Left ventricle myocardium superior (tissue), 1 donor: ENCODE measurements at places on chromosomes 1 and 21. TPM values are rescaled to one million over a fixed set of nuclear protein-coding genes. Genes with fewer than 3 reads are reported as not detected.
A peak's percentile ranks its signal among the peaks of the same experiment; 100 is the strongest.

The VTCN1 gene
- not detected for total RNA-seq

The TBX19 gene
- 0.55 TPM for total RNA-seq

The PADI4 gene
- total RNA-seq, result 0.67 TPM

The ARL8A gene
- total RNA-seq, result 65.1 TPM

The RALGPS2 gene
- total RNA-seq, result 13.7 TPM

The ARHGEF16 gene
- total RNA-seq, result 1.7 TPM

The CYP4A11 gene
- total RNA-seq, result not detected

The NES gene
- total RNA-seq, result 94.7 TPM

The CNTN2 gene
- 0.64 TPM for total RNA-seq

The GNB1 gene
- total RNA-seq, result 172 TPM

GRCh38 chr1:160362168-160362957 lies 4.5 kb upstream of the NHLH1 start:
- DNase-seq, result no peak

DNA sequence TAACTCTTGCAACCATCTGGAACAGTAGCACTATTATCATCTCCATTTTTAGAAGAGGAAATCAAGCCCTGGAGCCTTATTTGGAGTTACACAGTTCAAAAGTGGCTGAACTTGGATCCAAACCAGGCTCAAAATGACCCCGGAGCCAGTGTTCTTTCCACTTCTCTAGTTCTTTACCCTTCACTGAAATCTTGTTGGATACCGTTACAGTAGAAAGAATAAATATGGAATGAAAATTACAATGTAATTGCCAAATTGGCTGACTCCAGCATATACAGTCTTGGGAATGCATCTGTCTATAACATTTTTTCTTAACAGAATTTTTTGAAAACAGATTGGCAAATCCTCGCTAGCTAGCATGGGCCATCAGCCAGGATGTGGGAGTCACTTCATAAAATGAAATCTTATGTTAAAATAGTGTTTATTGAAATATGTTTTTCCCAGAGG lies 261.4 kb downstream of the CTH start:
- no peak for DNase-seq

GRCh38 chr1:173210716-173211231 lies 3.6 kb upstream of the TNFSF4 start:
- no peak for DNase-seq

GRCh38 chr1:241990040-241990439 lies 8.9 kb downstream of the MAP1LC3C start:
- DNase-seq, result peak; percentile 77

GRCh38 chr1:3003941-3004270 lies 17.4 kb upstream of the ACTRT2 start:
- DNase-seq, result no peak

DNA sequence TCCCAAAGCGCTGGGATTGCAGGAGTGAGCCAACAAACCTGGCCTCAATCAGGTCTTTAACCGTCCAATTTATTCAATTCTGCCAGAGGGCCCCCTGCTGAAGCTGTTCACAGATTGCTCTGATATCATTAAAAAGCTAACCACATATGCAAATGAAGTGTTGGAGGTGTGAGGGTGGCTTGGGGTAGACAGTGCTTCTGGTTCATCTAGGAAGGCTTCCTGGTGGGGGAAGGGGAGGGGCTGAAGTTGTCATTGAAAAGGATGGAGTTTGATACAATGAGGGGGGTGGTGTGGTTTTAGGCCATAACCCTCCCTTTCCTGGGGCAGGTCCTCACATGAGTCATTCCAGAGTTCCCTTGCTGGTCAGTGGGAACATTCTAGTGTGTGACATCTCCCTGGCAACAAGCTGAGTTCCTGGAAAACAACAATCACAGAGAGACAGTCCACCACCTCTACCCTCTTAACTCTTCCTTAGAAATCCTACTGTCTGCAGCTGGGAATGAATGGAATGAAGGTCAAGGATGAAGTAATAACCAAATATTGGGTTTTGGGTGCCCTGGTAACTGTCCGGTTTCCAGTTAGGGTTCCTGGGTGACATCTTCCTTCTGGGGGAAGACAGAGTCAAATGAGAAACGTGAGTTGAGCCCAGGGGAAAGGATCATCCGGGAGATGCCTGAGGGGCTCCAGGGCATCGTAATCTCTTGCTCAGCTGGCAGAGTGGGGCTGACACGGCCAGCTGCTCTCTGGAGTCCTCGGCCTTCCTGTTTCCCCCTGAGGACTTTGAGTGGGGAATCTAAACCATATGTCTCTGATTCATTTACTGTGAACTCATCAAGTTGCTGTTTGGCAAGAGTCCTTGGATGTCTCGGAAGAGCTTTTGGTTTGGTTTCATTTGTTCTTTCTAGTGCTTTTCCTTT lies 32.2 kb downstream of the BATF3 start:
- DNase-seq, result peak; percentile 44

DNA sequence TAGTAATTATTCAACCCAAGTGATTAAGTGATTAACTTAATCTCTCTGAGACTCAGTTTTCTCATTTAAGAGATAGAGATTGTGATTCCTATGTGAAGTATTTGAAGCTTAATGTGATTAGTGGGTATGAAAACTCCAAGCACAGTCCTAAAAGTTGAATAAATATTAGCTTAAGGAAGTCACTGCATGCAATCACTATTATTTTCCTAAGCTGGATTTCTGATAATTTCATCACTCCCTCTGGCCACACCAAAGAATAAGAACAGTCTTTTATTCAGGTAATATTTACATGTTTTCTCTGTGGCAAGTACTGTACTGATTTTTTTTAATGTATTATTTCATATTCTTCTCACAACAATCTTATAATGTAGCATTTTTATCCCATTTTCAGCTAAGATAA lies 31.1 kb downstream of the CD55 start:
- no peak for DNase-seq

DNA sequence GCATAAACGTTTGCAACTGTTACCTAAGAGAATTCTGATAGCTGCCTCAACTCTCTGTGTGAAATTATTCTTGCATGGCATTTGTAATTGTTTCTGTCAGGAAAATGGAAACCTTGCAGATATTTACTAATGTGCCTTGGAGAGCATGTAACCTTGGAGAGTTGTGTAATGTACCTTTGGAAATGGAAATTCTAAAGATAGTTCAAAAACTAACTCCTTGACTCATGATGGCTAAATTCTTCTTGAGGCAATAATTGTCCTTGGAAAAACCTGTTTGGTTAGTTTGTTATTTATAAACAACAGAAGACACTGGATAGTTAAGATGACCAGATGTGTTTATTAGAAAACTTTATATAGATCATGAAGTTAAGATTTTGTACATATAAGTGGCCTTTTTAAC lies 1033.8 kb downstream of the PLA2G4A start:
- DNase-seq, result no peak

GRCh38 chr1:45335855-45336324 lies 4.1 kb upstream of the TOE1 start:
- DNase-seq, result no peak

GRCh38 chr1:201468501-201468843 lies 516 bp downstream of the PHLDA3 start:
- DNase-seq, result peak; percentile 68

- DNase-seq, result no peak
Measured at GRCh38 chr1:93178418-93178817, 1.8 kb downstream of the TMED5 start.

DNA sequence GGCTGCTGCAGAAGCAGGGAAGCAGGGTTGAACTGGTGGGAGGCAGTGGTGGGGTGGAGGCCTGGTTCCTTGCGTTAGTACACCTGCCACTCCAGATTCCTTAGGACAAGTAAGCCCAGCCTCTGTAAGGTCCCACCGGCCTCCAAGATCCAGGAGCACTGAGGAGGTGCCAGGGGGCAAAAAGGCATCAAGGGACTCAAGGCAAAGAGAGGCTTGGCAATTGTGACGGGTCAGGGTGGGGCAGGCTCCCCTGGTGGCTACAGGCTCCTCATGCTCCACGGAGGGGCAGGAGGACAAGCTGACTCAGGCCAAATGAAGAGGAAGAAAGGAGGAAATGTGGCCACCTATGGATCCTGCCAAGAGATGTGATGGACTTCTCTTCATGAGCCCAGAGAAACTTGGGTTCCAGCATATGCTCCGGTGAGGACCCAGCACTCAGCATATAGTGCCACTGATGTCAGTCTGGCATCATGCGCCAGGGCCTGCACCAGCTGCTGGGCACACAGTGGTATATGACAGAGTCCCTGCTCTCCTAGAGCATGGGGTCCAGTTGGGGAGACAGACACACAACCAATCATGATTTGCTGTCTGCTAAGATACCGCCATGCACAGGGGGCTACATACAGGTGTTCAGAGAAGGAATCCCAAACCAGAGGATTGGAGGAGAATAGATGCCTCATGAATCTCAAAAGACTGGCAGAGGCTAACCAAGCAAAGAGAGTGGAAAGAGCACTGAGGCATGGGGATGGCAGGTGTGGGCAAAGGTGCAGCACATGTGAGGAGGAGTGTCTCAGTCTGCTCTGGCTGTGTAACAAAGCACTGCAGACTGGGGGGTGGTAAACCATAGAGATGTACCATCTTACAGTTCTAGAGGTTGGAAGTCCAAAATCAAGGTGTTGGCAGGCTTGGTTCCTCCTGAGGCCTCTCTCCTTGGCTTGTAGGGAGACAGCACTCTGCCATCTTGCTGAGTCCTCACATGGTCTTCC lies 249.7 kb downstream of the RHOU start:
- no peak for DNase-seq

DNA sequence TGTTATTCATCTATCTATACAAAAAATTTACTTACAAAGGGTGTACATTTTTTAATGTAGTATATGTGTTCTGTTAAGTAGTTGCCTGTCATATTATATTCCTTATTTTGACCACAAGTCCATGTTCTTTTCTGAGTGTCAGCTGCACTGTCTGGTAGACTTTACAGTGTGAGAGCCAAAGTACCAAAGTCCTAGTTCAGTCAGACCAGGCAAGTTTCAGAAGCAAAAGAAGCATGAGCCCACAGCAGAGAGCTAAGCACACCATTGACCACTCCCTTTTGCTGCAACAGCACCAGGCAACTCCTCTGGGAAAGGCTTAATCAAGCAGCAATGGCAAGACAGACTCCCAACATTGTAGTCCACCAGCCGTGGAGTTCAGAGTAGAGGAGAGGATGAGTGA lies 631.9 kb upstream of the PKN2 start:
- DNase-seq, result no peak

- no peak for DNase-seq
Measured at GRCh38 chr1:39727932-39728317, 10.8 kb upstream of the PPIE start.

- no peak for DNase-seq
Measured at GRCh38 chr1:212481438-212481767, 48.7 kb downstream of the NENF start.

- no peak for DNase-seq
Measured at GRCh38 chr1:226874579-226875425, 4.4 kb downstream of the PSEN2 start.

DNA sequence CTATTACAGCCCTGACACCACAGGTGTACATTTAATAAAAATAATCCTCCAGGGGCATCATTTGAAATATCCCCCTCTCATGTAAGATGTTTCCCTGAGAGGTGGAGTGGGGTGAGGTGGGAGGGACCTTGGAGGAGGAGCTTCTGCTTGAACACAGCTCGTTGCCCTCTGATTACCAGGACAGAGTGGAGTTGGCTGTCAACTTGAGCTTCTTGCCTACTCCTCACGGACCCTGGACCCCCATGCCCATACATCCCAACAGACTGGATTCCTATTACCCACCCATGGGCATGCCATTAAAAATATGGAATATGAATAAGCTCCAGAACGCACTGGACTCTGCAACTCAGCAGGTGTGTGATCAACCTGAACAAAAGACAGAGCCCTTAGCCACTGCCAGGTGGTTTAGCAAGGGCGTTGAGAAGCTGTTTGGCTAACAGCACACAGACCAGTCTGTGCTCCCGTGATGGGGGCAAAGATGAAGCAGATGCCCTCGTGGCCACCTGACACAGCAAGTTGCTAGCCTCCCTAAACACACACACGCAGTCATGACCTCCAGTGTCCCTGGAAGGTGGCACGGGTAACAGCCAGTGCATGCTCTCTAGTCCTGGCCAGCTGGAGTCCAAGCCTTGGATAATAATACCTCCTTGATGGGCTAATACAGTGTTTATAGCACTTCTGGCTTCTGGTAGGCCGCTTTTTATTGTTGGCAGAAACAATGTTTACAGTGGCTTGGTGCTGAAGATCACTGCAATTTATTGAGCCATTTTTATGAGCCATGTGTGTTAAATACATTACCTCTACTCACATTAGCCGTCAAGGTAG lies 155.0 kb downstream of the TOMM20 start:
- DNase-seq, result no peak

GRCh38 chr1:162191396-162192305 lies 122.2 kb downstream of the NOS1AP start:
- no peak for DNase-seq

DNA sequence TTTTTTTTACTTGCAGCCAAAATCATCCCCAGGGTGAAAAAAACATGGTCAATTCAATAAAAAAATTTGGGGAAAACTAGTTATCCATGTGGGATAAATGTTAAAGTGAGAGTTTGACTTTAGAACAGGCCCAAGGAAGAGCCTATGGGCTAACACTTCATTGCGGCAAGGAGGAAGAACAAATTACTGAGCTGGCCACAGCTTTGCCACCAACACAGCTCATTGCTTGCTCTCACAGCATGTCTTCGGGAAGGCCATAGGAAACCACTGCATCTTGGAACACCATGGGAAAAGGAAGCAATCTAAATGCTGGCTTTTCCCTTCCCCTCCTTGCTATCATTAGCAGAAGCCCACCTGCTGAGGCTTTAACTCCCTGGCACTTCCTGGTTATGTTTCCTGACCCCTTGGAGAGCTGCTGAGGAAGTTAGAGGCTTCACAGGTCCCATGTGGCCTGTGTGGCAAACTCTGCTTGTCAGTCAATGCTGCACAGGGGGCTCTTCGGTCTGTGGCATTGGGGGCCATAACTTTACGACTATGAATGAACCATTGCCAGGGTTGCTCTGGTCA lies 86.0 kb downstream of the SLC25A24 start:
- DNase-seq, result no peak

- no peak for DNase-seq
Measured at GRCh38 chr1:174702011-174702410, 254.2 kb downstream of the GPR52 start.

DNA sequence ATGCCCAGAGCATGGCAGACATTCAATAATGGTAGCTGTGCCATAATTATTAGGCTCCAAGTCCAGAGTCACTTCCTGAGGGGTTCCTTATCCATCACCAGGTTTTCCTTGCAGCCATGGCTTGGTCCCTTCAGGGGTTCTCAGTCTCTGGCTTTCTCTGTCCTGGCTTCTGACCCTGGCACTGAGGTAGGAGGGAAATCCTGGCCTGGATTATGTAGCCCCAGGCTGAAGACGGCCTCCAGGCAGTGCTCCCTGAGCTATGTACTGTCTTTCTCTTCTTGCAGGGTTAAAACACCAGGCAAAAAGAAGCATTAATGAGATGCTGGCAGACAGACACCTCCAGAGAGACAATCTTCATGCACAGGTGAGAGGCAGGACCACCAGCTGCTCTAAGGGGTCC lies 9.5 kb upstream of the PADI3 start:
- no peak for DNase-seq

DNA sequence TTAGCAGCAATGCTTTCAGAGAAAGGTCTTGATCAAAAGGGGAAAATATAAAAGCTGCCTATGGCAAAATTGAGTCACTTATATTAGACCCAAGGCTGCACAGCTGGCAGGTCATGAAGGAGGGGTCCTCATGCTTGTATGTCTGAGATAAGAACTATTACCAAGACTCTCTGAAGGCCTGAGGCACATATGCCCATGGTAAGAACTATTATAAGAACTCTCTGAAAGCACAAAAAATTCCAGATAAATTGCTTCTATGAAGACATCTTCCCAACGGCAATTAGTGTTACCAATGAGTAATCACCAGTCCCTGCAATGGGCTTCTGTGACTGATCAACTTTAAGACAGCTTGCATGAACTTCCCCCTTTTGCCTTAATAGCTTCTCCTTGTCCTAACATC lies 42.8 kb upstream of the LRIF1 start:
- no peak for DNase-seq

GRCh38 chr1:54200519-54200997 lies 591 bp downstream of the MRPL37 start:
- DNase-seq, result no peak
